ENCODE measurements at places on chromosomes 13 and 19.

- no peak for DNase-seq
Observed at GRCh38 chr19:52196256-52196967, 6.6 kb downstream of the PPP2R1A start.

- no peak for DNase-seq
Observed at GRCh38 chr19:50796128-50796633, 6.0 kb downstream of the ACP4 start.

GRCh38 chr19:46762245-46762890 lies 16.1 kb upstream of the STRN4 start:
- DNase-seq = no peak

DNA sequence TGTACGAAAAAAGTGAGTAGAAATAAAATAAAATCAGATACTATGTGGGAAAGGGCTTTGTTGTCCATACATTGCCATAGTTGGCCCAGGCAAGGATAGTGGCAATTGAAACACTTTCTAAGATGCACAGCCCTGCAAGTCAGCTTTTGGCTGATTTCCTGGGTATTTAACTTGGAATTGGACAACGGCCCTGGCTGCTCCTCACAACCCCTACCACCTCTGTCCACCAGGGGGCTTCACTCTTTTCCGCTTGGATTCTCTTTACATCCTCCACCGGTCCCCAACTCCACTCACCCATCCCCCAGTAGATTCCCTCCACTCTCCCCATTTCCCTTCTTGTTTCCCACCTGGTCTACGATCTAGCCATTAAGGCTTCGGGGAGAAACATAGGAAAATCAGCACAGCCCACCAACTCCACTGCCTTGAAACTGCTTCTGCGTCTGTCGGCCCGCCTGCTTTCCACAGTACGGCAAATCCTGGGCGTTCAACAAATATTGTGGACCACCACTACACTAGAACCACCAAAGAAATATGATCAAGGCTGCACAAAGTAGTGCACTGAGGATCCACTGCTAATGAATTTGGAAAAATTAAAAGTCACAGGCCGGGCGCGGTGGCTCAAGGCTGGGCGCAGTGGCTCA lies 48.6 kb upstream of the GTF3A start:
- DNase-seq = peak; percentile 56

DNA sequence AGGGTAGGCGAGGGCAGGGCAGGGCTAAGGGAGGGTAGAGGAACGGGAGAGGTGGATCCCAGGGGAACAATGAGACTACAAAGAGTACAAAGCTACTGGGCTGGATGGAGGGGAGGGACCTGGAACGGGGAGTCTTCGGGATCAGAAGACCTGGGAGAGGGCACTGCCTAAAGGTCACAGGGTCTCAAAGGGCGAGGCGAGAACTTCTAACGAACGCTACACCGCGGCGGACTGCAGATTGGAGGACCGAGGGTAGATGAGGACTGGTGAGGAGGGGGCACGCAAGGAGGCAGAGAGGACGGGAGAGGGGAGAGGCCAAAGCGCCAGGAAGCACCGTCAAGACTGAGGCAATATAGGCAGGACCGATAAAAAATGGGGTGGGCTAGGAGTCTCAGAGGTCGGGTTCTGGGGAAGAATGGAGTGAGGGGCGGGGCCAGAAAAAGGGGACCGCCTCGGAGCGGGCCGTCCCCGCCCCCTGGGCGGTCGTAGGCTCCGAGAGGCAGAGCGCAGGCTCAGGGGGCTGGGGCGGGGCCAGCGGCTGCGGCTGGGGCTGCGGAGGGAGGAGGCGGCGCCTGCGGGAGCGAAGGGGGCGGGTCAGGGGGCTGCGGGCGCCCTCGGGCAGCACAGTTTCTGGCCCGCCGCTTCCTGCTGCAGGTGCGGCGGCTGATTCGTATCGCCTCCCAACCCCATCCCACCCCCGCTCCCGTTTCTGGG lies 1.3 kb upstream of the KCNC3 start:
- DNase-seq = peak; percentile 81

- no peak for DNase-seq
Observed at GRCh38 chr13:51178456-51179074, 43.6 kb upstream of the FAM124A start.

DNA sequence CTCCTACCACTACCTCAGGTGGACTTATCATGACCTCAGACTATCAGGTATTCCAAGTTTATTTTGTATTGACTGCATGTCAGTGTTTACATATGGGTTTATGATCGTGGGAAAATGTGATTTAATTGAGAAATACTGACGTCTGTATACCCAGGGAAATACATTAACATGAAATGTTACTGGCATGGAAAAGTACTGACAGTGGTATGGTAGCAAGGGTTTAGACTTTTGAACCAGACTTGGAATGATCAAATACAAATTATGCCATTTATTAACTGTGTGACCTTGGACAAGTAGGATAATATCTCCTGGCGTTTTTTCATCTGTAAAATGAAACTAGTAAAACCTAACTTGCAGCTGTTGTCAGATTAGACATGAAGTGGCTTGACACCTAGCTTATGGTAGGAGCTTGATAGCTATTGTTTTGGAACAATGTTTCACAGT lies 147.7 kb downstream of the CDK8 start:
- DNase-seq = no peak

DNA sequence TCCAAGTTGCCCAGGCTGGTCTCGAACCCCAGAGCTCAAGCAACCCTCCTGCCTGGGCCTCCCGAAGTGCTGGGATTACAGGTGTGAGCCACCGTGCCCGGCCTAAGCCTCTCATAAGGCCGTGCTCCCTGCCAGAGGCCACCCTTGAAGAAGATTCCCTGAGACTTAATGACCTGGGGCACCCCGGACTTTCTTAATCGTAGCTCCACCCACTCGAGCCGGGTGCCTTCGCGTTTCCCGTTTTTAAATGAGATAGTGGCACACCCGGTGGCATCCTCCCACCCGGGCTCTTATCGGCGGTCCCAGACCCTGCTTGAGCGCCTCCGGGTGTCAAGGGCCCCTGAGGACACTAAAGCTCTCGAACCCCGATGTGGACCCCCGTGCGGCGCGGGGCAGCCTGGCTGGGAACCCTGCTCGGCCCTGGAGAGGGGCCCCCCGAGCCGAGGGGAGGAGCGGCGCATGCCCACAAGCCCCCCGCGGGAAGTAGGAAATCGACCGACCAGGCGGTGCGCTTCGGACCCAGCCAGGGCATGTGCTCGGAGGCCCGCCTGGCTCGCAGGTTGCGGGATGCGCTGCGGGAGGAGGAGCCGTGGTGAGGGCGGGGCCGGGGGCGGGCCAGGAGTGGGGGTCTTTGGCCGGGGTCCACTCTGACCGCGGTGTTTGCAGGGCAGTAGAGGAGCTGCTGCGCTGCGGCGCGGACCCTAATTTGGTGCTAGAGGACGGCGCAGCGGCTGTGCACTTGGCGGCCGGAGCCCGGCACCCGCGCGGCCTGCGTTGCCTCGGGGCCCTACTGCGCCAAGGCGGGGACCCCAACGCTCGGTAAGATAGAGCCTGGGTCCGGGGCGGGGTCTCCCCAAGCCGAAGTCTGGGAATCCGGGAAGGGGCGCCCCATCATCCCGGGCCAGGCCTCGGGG lies at the start of gene ANKLE1:
TSS of gene ANKLE1 (plus strand) at position 511 of the 914 bp plus-strand sequence. CDS start at position 531, 20 bp downstream.
- DNase-seq = peak; percentile 48

GRCh38 chr13:106246242-106246641 lies 289.2 kb downstream of the EFNB2 start:
- no peak for DNase-seq

DNA sequence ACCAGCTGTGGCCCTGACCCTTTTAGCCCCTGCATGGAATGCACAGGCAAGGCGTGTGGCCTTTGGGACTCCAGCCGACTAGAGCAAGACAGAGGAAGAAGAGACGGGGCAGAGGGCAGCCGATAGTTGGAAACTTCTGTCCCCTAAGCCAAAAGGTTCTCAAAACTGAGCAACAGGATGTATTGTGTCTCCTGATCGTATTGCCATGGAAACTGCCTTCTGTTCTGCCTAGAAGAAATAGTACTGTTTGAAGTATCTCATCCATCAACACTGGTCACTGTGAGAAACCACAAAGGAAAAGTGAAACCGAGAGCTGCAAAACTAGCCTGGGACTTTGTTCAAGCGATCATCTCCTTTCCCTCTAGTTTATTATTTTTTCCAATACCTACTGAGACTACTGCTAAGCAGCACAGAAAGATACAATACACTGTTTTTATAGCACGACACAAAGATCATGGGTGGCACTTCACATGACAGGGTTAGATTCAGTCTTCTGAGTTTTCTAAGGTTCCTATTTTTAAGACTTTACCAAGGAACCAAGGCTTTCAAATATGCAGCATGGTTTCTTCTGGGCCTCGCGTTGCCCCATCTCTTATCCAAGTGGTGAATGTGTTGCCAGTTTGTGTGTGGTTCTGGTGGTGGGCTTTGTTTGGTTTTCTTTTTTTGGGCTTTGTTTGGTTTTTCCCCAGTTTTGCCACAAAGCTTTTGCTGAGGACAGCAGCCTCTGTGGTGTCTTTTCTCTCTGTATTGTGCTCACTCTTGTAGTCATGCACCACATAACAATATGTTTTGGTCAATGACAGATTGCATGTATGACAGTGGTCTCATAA lies 49.3 kb upstream of the GPR183 start:
- DNase-seq = peak; percentile 92

GRCh38 chr13:75407998-75408397 lies 74.0 kb downstream of the TBC1D4 start:
- DNase-seq = no peak

DNA sequence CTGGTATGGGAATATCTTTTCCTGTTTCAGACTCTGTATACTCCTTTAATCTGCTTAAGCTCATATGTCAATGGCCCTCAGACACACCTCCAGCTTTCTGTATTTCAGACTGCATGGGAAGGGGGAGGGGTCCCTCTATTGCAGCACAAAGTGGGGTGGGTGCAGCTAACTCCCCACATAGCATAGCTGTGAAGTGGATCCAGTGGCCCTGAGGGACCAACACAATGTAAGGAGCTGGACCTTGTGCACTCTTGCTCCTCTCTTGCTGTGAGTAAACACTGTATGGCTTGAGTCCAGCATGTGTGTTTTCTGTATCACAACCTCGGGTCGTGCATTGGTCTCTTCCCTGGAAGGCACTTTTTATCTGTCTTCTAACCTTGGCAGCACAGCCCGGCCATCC lies 669.9 kb downstream of the PCDH9 start:
- no peak for DNase-seq

DNA sequence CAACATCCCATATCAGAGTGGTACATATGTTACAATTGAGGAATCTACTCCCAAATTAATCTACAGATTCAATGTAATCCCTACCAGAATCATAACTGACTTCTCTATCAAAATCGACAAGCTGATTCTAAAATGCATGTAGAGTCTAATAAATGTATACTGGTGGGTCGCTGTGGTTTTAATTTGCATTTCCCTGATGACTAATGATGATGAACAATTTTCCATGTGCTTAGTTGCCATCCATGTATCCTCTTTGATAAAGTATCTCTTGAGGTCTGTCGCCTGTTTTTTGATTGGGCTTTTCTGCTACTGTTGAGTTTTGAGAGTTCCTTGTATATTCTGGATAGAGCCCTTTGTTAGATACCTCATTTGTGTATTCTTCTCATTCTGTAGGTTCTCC lies 43.8 kb downstream of the KLF12 start:
- DNase-seq = no peak

GRCh38 chr13:42612021-42612765 lies 38.2 kb downstream of the TNFSF11 start:
- DNase-seq = peak; percentile 38

Data from lung microvascular endothelial cell (primary cell).